Renal pelvis (tissue), 12 donors: ENCODE measurements at places on chromosomes 6 and 20. TPM values are rescaled to one million over a fixed set of nuclear protein-coding genes. Genes with fewer than 3 reads are reported as not detected.

DNA sequence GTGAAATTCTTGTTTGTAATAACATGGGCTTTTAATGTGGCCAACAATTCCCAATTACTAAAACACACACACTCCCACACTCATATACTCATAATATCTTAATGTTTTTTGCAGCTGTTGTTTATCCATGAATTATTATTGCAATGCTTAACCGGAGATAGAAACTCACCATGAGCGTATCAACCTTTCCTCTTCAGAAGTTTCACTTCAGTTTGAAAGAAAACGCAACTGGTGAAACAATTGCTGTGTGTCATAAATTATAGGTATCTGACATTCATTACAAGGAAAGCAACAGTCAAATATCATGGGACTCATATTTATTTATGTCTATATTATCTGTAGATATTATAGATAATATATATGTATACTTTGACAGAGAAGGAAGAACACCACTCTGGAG lies 104.1 kb downstream of the HDGFL1 start:
- DNase-seq, result no peak

Gene RHAG
- 0.88 TPM for polyA plus RNA-seq

DNA sequence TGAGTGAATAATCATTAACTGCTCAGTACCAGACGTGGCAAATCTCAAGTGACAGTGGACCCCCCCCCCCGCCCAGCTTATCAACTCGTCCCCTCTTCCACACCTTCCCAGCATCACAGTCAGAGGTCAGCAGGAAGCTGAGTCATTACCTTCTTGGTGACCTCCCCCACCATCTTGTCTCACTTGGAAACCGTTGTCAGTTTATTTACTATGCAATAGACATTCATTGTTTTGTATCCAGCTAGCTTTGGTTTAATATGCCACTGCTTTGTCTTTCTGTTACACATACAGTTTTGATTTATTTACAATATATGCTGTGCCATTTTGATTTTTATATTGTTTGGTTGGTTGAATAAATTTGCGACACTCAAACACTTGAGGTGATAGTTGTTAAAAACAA lies 158.1 kb downstream of the QKI start:
- DNase-seq, result no peak

Gene ENPP5
- polyA plus RNA-seq, result 18.3 TPM
